ENCODE measurements at places on chromosomes 2 and 18.

DNA sequence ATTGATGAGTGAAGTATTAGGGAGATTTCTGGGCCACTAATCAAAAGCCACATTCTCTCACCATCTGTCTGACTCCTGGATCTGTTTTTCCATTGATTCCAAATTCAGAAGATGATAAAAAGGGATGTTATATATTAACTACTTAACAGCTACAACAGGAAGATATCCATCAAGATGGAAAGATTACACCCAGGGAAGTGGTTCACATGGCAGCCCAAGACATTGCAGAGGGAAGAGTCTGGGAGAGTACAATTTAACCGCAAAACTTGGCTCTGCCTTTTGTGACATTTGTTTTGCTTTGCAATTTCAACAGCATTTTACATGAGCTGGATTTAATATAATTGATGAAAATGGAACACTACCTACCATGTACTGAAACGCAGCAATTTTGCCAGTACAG lies 22.5 kb upstream of the TCF4 start:
- no peak for DNase-seq

DNA sequence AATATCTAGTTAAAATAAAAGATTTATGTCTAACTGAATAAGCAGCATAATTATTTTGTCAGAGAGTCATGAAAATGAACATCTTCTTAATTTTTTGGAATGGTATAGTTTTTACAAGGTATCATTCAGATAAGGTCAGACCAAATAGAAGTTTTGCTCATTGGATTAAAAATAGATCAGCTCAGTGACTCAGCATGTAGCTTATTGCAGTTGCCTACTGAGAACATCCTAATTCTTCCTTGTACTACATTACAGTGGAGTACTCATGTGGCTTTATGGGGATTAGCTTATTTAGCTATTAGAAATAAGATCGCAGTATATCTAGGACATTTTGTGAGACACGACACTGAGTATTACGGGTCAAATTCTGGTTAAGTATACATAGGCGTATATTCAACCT lies 38.2 kb upstream of the PPM1B start:
- DNase-seq, result no peak

GRCh38 chr2:229180658-229181057 lies 90.4 kb downstream of the PID1 start:
- DNase-seq, result no peak

- no peak for DNase-seq
Measured at GRCh38 chr2:236675051-236675450, 105.4 kb downstream of the ACKR3 start.

DNA sequence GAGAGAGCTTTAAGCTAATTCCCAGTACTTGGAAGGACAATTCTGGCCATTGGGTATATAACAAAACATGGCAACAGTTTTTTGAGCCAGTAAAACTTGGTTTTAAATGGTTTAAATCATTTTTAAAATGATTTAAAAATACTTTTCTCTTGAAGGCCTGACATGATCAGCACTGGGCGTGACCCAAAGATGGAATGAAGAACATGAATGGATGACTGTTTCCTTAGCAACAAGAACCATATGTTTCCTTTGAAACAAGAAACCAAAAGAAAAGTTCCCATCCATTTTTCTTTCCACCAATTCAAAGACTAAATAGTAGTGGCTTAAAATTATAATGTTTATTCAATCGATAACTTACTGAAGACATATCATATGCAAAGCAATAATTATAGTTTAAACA lies 348.3 kb upstream of the FIGN start:
- DNase-seq, result no peak

DNA sequence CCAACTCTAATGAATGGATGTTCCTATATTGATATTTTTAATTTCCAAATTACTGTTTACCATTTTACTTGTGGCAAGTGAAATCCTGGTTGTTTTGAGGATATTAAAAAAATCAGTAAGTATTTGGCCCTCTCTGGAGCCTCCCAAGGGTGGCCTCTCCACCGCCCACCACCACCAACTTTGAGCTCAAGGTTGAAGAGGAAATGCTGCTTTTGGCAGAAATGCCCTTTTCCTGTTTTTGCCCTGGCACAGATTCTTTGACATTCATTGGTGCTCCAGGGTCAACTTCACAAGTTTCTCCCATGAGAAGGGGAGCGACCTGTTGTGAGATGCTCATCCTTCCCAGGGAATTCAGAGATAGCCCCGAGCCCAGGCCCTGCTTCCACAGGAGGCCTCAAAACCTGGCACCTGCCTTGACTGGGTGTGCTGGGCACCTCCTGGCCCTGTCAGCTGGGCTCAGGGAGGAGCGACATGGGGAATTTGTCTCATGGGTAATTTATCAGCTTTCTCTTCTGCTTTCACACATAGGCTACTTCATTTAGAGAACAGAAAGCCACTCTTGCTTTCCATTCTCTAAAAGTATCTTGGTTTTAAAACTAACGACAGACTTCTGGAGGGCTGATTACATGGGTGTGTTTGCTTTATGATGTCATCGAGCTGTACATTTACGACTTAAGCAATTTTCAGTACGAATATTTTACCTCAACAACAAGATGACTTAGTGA lies 6.9 kb downstream of the CD8A start:
- no peak for DNase-seq

DNA sequence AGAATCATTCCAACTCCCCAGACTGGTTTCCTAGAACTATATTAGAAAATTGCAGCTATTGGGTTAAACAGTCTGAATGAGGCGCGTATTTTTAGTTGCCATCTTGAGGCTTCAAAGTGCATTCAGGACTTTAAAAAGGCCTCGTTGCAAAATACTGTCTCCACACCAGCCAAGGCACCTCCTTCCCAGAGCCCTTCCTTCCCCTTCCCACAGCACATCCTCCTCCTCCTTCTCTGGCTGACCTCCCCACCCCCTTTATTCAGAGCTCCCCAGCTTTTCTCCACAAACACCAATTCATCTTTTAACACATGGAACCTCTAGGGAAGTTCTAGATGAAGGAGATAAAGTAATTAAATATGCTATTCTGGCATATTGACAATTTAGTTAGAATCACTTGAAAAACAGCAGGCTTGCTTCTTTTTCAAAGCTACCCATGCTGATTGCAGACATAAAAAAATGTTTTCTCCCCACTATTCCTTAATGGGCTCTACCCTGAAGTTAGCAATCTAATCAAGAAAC lies 90.3 kb downstream of the RTP5 start:
- DNase-seq, result no peak

DNA sequence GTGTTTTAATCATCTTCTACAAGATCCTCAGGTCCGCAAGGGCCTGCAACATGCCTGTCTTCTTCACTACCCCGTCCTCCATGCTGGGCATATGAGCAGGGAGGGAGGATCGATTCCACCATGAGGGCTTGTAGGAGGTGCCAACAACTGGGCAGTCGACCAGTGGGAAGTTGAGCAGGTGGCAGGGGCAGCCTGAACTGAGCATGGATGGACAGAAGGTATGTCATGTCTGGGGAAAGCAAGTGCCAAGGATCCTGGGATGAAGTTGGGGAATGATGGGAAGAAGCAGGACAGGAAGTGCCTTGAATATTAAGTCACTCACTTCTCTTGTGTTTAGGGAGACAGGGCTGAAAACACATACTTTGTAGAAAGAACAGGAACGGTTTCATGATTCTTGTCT lies 44.7 kb downstream of the CTIF start:
- DNase-seq, result no peak

- no peak for DNase-seq
Measured at GRCh38 chr2:104885119-104885782, 31.3 kb downstream of the POU3F3 start.

DNA sequence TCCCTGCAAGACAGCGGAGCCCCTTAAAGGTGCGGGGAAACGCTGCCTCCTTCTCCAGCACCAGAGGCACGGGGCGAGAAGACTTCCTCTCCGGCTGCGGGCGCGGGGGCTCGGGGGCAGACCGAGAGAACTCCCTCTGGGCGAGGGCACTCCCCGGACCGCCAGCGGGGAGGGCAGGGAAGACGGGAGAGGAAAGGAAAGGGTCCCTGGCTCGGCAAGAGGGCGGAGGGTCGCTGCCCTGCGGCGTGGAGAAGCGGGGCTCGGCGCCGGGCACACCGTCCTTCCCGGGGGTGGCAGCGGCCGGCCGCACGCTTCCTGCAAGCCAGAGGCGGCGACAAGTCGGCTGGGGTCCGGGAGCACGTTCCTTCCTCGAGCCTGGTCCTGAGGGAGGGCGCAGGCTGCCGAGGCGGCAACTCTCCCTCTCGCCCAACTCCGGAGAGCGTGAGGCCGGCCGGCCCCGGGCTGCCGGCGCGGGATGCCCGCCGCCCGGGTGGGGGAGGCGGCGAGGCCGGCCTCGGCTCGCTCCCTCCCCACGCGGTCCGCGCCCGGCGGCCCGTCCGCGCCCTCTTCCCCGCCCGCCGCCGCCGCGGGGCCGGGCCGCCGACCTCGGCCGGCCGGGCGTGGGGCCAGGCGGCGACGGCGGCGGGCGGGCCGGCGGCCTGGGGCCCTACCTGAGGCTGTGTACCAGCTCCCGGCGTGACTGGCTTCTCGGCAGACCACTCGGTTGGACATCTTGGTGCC lies 1.1 kb downstream of the MEMO1 start:
- peak; percentile 29 for DNase-seq

- DNase-seq, result no peak
Measured at GRCh38 chr2:12602661-12603060, 114.1 kb upstream of the TRIB2 start.

DNA sequence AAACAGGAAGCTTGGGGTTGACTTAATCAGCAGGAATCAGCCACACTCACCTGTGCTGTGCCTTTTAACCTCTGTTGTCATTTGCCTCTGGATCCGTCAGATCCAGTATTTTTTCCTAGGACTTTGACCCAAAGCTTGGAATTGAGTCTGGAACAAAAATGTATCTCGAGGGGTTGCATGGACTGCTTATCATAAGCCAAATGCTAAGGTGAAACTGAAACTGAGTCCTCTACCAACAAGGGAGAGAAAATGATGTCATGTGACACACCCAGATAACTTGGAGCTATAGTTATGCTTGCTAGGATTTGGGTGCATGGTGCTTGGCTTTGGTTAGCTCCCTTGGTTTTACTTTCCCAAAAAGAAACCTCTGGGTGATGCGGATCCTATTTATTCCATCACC lies 2158.6 kb upstream of the PIK3C3 start:
- no peak for DNase-seq

DNA sequence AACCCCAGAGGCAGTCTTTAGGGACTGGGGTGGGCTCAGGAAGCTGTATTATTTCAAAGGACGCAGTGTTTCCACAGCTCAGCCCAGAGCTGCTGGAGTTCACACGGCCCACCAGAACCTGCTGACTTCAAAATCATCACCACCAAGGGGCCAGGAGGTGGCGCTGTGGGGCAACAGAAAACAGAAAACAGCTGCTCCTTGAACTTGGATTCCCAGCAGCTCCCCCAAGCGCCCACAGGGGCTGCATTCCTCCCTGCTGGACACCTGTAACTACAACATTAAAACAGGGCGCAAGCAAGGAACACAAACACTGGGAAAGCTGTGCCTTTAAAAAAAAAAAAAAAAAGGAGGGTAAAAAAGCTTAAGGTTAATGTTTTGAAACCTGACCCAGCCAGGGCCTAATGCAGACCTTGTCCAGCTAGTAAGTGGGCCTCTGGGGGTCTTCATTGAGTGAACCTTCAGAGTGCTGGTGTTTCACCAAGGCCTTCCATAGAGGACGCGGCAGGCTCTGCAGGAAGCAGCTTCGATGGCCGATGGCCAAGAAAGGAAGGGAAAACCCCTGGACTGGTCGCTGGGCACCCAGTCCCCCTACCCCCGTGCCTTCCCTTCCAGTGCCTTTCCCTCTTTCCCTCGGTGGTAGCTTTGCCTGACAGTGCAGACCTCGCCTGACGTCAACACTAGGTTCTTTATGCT lies 25.9 kb downstream of the MLPH start:
- DNase-seq, result peak; percentile 77

DNA sequence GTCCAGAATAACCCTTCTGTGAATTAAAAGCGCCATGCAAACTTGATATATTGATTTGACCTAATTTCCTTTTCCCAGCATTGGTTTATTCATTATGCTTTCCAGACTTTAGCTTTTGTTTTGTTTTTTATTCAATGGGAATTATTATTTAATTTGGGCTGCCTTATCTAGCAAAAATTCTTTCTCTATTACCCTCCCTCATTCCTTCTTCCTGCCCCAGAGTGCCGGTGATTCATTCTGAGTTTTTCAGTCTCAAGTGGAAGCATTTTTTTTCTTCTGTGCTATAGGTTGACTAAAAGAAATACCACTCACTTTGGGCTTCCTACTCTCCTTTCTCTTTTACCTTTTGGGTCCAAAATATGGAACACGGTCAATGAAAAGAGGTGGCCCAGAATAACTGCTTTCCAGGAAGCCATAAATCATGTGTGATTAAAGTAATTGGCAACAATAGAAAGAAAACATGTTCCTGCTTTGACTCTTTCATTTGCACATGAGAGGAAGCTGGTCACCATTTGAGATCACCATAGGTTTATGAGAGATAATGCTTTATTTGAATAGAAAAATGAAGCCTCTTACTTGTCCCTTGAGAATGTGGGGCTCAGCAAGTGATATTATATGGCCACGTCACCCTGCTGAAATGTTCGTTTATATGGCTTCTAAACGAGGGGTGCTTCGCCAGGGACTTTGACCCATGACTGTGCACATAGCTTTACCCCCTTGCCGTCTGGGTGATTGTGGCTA lies 422.8 kb upstream of the ZEB2 start:
- no peak for DNase-seq

DNA sequence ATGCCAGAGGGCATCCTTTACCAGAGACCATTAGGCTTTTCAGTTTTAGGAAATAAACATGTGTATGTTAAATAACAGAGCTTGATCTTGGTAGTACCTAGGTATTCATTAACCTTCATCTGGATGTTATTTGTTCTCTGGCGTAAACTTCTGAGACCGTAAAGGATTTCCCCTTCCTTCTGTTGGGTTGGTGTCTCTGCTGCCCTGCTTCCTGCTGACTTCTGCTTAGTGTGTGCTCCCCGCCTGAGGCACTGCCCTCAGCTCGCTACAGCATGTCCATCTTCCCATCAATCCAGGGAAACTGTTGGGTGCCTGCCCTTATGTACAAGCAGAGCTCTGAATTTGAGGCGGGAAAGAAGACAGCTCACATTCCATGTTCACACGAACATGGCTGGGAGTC lies 177.9 kb downstream of the TPGS2 start:
- no peak for DNase-seq

DNA sequence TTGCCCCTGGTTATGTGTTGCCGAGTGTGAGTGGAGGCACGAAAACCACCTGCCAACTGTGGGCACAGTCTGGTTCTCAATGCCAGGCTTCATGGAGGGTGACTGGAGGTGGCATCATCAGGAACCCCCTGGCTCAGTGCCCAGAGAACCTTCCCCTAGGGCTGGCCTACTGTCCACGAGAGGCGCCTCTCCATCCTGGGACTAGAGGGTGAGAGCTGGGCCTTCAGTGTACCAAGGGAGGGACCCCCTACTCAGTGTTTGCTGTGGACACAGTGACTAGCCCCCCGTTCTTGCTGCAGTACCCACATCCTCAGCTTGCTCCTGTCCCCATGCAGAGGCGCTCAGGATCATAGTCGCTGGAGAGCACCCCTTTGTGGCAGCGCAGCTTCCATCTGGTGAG lies 202.6 kb downstream of the HDAC4 start:
- DNase-seq, result no peak

DNA sequence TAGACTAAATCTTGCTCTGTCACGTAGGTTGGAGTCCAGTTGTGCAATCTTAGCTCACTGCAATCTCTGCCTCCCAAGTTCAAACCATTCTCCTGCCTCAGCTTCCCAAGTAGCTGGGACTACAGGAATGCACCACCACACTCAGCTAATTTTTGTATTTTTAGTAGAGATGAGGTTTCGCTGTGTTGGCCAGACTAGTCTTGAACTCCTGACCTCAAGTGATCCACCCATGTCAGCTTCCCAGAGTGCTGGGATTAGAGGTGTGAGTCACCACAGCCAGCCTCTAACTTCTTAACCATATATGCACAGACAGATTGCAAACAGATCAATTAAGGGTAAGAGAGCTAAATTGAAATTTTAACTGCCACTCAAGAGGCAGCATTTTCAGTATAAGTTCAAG lies 22.1 kb upstream of the CNGA3 start:
- DNase-seq, result no peak

All from stimulated activated naive CD4-positive, alpha-beta T cell (primary cell).